ENCODE measurements at places on chromosomes 3 and 15.

DNA sequence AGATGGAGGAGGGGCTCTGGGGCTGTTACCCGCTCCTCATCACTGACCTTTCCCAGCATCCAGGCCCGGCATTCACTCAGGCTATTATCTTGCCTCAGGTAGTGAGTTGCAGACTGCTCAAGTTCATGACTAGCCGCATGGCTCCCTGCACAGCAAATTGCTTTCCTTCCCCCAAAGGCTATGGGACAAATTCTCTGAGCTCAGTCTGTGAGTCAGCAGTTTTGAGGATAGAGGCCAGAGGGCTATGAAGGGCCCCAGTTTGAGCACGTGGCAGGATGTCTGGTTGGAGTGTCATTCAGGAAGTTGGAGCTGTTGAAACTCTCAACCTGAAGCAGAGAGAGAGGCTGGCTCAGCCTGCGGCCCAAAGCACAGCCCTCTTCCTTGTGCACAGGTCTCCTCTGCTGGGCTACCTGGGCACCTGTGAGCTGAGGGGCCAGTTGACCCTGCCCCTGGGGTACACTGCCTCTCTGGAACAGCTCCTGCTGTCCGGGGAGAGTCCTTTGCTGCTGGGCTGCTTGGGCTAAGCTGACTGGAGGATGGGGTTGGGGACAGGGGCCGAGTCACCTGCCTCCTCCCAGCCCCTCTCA, 7.9 kb downstream of the FAH start:
- peak; percentile 42 for DNase-seq

DNA sequence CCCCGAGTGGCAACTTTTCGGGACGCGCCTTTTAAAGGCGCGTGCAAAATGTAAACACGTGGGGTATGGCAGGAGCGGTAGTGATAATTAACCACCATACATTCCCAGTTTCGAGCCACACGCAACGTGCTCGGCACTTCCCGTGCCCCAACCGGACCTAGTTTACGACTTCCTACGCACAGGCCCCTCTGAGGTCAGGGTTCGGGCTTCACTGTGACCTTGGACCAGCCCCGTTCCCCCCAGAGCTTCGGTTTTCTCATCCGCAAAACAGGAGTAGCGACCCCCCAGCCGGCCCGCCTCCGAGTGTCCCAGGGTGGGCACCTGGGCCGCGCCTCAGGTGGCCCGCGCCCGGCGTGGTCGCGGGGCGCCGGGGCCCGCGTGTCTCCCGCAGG, 451 bp downstream of the CHCHD4 start:
- peak; percentile 72 for DNase-seq

DNA sequence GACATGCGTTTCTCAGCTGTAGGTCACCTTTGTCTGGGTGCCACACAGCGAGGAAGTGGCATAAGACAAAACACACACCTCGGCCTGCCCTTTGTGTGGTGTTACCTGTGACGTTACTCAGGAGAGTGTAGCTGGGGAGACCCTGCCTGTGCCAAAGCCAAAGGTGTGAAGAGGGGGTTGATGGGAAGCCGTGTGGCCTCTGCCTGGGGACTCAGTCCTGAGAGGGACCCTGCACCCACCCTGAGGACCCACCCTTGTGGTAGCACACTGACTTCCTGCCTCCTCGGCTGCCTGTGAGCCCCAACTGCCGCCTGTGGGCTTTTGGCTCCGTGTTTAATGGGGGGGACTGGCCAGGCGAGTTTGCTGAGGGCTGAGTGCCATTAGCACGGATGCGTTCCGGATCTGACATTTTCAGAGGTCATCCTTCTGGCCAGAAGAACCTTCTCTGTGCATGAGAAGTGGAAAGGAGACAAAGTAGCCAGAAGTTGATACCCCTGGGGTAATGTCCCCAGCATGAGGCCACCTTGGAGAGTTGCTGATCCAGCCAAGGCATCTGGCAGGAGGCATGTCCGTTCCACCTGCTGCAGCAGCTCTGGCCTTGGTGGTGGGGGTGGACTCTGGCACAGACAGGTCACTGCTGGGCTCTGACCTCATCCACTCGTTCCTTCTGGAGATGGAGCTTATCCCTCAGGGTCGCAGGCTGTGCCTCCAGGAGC, 51.8 kb upstream of the FURIN start:
- DNase-seq, result no peak

GRCh38 chr15:93041159-93041547, 47.9 kb downstream of the RGMA start:
- DNase-seq, result no peak

DNA sequence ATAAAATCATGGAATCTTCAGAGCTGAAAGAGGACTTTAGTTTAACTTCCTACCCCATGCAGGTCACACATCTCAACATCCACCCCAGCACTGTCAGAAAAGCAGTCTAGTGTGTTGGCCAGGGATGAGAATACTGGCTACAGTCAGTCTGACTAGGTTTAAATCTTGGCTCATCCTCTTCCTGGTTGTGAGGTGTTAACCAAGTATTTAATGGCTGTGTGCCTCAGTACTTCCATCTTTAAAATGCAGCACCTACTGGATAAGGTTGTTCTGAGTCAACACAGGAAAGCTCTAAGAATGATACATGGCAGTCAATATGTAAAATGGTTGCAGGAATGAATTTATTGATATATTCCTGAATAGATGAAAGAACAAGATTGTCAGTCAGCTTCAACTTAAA, 3.1 kb downstream of the CFAP44 start:
- DNase-seq, result no peak

GRCh38 chr3:126538966-126539365, 15.0 kb downstream of the CHST13 start:
- DNase-seq, result no peak

DNA sequence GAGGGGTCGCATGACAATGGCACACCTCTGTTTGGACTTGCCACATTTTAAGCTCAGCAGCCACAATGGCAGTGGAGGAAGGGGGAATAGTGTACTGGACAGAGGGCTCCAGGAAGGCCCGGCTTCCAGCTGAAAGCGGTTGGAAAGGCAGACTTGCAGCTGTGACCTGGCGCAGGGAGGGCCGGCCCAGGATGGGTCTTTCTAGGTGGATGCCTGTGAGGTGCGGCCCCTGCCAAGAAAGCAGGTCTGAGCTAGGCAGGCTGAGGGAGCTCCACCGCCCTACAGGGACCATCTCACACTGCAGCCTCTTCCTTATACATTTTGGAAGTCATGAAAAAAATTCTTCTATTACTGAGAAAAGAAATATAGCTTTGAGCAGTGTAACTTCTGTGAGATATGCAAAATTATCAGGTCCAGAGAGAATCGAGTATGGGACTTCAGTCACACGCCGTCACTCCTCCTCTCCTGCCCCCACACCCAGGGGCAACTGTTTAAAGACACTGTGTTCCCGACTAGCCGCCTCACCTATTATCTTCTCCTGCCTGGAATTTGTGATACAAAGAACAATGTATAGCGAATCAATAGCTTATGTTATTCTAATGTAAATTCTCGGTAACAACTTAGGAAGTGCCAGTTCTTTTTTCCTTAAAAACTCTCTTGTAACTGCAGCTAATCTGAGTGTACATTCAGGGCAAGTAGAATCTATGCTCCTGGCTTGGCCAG, 331.0 kb downstream of the OCA2 start:
- DNase-seq, result no peak

DNA sequence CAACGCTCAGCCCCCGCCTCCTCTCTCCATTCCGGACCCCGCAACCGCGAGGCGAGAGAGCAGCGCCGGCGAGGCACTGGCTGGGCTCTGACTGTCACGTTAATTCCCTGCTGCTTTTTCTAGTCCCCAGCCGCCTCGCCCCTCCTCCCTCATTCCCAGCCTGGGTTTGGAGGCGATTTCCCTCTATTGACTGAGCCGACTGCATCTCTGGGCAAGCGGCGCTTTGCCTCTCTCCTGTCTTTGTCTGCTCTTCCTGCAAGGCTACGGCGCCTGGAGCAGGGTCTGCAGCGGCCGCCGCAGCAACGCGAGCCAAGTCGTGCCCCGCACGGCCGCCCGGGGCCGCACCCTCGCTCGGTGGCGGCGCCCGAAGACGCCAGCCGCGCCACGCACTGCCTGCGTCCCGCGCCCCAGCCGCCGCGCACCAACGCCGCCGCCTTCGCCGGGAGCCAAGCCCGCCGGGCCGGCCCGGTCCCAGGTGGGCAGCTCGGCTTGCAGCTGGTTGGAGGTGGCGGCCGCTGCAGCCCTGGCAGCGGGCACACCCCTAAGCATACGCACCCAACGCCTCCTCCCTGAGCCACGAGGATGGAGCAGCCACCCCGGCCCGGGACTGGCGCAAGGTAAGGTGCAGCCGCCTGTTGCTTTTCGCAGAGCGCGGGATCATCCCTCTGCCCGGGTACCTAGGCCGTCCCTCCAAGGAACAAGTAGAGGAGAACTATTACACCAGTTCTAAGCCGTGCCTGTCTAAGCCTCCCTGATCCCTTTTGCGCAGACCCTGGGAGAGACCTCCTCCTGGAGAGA, at the start of gene LRRC3B:
LRRC3B (plus strand) TSS at position 152 of the 798 bp plus-strand sequence. CDS start 86,901 bp downstream, outside the sequence.
- no peak for DNase-seq

GRCh38 chr15:81336568-81336967, 12.6 kb upstream of the STARD5 start:
- no peak for DNase-seq

DNA sequence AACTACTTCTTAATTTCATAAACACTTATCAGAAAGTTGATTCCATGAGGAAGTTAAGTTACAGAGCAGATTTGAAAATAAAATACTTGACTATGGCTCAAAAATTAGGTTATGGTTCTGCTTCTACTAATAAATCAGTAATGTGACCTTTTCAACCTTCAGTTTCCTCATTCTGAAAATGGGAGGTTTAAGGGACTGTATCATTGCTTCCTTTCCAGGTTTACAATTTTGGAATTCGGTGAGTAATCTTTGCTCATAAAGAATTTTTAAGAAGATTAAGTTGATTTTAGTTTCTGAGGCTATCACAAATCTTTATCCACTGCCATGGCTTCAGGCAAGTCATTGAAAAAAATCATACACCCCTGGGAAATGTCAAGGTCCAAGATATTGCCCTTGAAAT, 1061.2 kb downstream of the DIPK2A start:
- no peak for DNase-seq

DNA sequence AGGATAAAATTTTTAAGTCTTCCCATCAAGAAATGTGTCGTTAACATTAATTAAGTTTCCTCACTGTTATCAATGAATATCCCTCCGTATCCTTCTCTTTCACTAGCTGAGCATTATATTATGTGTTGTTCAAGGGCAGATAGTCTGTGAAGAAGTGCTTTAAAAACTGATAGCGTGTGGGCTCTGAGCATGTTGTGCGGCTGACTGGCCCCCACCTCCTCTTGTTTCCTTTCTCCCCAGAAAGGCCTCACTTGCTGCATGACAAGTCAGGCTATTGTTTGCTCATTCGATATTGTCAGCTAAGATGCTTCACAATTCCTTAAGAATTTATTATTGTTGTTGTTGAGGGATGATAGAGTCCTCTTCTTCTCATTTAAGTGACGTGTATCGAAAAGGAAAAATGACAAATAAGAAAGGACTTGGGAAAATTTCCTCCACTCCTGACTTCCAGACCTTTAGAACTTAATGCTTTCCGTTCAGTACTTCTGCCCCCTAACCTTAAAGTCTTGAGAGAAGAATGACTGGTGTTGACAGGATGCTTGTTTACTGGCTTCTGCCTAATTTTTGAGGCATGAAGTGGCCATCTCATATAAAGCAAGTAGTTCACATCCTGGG, 298.3 kb downstream of the LPP start:
- DNase-seq, result no peak

DNA sequence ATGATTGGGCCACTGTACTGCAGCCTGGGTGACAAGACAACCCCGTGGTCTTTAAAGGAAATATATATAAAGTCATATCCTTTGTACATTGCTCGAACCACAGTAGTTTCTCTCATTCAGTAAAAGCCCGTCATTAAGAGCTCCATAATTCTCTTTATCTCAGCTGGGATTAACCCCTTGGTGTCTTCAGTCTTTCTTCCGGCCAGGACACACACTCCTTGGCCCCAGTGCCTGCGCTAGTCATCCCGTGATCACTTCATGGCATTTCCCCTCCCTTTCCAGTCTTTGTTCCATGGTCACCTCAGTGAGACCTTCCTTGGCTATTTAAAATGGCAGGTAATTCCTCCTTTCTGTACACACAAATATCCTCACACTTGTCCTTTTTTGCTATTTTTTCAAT, 3.3 kb downstream of the RPL35A start:
- no peak for DNase-seq

GRCh38 chr3:71107926-71108325, 475.6 kb downstream of the FOXP1 start:
- DNase-seq, result no peak

DNA sequence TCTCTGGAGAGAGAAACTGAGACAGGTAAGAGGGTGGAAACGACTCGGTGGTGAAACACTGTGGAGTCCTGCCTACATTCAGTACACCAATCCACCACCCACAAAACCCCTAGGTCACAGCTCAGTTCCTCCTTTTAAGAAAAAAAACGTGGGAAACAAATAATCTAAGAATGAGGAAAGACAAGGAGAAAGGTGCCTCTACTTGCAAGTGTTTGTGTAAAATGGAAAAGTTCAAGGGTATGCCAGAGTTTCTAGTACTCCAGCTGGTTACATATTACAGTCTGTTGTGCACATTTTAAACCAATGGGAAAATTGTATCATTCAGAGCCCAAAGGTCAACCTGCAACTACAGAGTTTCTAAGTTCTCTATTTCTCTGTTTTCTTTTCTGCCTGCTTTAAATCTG, 32.2 kb downstream of the HGD start:
- no peak for DNase-seq

GRCh38 chr15:38260077-38260476, 7.4 kb downstream of the SPRED1 start:
- no peak for DNase-seq

GRCh38 chr15:90588427-90588826, 58.7 kb downstream of the CRTC3 start:
- no peak for DNase-seq

- no peak for DNase-seq
These were observed 51.4 kb upstream of the CHMP2B start for GRCh38 chr3:87175732-87176131.

- DNase-seq, result no peak
These were observed 44.3 kb downstream of the PXYLP1 start for GRCh38 chr3:141275973-141276372.

DNA sequence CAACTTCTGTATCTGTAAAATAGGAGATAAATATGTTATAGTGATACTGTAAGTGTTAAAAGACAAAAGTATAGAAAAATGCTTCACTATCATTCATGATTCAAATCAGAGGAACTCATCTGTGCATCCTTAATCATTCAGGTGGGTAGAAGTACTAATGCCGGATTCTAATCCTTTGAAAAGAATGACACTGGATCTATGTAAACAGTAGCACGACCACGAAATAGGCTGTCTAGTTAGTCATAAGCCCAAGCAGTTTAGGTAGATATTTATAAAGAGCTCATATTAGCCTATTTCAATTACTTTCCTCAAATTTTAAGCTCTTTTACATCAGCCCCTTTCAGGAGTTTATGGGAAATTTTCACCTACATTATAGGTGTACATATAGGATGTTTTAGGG, 437.9 kb downstream of the SOX2 start:
- DNase-seq, result no peak

DNA sequence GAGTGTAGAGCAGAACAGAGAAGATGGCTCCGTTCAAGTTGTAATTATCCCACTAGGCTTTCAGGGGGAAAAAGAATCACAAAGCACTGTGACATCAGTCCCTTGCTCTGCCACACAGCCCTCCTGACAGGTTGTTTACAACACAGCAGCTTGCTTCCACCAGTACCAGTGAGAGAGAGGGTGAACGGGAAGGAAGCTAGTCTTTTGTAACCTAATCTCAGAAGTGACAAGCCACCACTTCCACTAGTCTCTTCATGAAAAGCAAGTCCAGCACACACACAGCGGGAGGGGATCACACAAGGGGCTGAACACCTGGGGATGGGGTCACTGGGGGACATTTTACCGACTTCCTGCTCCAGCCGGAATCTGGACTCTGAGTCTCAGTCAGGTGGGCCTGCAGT, 86.3 kb downstream of the FAM81A start:
- no peak for DNase-seq

GRCh38 chr3:122168044-122168443, 15.4 kb upstream of the CASR start:
- no peak for DNase-seq

All from stimulated activated CD8-positive, alpha-beta memory T cell treated with anti-CD3 and anti-CD28 coated beads, Interleukin-4, amount 100 ng/mL, for 48 hours (primary cell).